D721Med (cell line): ENCODE measurements at places on chromosomes 1 and 21.

GRCh38 chr1:200479816-200480215 is 70.0 kb upstream of the ZNF281 start:
- DNase-seq: no peak

GRCh38 chr1:24162201-24162600 is 19.3 kb upstream of the IL22RA1 start:
- DNase-seq: no peak

DNA sequence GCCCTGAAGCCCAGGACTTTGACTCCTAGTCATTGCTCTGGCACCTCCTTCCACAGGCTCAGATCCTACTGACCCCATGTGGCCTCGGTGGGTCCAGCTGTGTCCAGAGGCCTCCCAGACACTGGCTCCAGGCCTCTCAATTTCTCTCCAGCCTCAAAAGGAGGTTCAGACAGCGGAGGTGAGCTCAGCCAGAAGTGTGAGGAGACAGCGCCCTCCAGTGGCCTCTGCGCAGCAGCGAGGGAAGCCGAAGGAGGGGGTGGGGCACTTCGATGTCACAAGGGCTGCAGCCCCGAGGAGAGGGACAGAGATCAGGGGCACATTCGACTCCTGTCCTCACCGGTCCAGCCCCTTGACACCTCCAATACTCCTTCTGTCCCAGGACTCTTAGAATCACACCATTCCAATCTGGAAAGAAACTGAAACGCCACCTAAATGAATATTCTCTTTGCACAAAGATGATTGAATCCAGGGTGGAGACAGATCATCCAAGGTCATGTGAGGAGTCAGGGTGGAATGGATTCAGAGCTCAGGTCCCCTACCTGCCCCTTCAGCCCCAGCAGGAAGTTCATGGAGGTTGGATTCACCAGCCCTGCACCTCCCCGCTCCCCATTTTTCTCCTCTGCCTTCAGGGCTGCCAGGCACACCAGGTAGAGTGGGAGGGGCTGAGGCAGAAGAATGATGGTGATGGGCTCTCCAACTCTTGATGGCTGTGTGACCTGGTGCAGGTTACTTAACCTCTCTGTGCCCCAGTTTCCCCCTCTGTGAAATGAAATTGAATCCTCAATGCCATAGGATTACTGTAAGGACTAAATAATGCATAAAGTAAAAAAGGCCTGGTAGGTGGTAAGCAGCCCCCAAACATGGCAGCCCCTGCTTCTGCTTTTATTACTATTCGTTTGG is 34.8 kb upstream of the ZBTB40 start:
- DNase-seq: peak; percentile 73

GRCh38 chr1:162040657-162041056 is 17.0 kb upstream of the OLFML2B start:
- DNase-seq: no peak

DNA sequence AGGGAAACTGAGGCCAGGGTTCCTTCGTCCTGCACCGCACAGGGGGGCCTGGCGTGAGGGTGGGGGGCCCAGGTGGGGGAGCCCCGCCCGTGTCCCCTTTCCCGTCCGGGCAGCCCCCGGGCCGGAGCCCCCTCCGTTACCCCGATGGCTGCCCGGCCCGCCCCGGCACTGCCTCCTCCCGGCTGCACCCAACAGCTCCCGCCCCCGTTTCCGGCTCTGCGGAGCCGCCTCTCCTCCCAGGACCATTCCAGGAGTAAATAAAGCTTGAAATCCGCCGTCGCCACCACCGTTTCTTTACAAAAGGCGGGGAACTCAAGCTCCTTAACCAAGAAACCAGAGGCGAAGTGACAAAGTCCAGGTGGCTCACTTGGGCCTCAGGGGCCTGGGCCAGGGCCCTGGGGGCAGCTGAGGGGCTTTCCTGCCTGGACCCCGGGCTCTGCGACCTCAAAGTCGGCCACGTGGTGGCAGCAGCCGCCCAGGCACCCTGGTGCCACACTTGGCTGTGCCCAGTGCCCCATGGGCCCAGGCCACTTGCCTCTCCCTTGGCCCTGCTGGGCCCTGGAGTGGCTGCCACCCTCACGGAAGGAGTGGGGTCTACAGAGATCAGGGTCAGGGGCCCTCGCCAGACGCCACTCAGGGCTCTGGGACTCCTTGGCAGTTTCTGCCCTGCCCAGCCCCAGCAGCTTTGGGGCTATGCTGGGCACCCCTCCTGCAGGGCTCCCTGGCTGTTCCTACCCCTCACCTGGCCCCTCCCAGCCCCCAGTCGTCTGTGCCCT is 514 bp upstream of the FAAP20 start:
- peak; percentile 69 for DNase-seq

- no peak for DNase-seq
These were observed 44.9 kb downstream of the HHAT start for GRCh38 chr1:210373628-210373877.

GRCh38 chr1:145863282-145864018 is 4.6 kb upstream of the PIAS3 start:
- no peak for DNase-seq

DNA sequence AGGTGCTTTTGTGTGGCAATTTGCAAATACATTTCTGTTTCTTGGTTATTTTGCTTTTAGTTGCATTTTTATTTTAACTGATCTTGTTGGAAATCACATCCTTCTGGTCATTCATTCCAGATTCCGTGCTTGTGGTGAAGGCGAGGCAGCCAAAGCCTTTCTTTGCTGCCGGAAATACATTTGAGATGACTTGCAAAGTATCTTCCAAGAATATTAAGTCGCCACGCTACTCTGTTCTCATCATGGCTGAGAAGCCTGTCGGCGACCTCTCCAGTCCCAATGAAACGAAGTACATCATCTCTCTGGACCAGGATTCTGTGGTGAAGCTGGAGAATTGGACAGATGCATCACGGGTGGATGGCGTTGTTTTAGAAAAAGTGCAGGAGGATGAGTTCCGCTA is 34.8 kb upstream of the CD101 start:
- no peak for DNase-seq

DNA sequence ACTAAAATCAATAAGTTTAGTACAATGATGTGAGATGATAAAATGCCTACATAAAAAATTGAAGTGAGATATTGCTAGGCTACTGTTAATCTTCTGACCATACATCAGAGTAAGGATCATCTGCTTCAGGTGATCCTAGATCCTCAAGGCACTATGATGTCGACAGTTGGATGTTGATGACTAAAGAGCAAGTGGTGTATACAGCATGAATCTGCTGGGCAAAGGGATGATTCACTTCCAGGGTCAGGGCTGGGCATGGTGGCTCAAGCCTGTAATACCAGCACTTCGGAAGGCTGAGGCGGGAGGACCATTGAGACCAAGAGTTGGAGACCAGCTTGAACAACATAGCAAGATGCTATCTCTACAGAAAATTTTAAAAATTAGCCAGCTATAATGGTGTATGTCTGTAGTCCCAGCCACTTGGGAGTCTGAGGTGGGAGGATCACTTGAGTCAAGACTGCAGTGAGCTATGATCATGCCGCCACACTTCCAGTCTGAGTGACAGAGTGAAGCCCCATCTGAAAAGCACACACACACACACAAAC is 24.6 kb downstream of the NUF2 start:
- no peak for DNase-seq

- peak; percentile 81 for DNase-seq
These were observed at the start of gene VAV3 for GRCh38 chr1:107965110-107965991. Gene VAV3 (minus strand): TSS chr1:107965180. CDS start chr1:107964869, 311 bp downstream.

- no peak for DNase-seq
These were observed 166.7 kb downstream of the ADGRL4 start for GRCh38 chr1:78839704-78840277.

DNA sequence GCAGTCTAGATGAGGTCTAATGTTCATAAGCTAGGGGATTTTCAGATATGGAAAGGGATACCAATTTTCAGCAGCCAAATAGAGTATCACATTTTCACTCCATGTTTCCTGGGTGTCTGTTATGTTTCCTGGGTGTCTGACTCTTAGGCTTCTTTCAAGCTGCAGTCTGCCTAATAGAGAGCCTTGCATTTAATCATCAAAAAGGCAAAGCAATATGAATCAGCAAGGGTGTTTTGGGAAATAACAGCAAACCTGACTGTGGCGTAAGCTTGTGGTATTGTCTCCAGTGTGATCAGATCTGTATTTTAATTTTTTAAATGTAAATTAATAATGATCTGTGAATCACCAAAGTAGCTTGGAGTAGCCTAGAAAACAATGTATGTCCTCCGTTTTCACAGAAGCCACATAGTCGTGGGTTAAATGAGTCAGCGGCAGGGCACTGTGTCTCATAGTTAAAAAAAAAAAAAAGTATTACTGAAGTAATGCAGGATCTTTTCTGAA is 10.4 kb downstream of the LGALS8 start:
- DNase-seq: no peak

- DNase-seq: no peak
These were observed 21.4 kb downstream of the RUNX3 start for GRCh38 chr1:24908591-24909259.

DNA sequence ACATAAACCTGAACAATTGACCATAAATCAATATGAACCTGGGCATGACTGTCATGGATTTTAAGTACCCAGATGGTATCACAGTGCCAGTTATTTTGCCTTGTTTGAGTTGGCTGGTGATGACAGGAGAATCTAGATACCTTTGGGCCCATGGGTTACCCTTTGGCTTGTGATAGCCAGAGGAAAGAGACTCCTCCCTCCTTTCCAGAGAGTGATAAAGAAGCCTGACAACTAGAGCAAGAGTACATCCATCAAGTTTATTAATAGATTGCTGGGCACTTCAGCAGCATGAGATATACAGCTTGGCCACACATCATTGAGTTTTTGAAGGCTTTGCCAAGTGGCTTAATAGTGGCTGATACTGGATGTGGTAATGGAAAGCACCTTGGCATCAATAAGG is 6.6 kb upstream of the FMO3 start:
- no peak for DNase-seq

- DNase-seq: no peak
These were observed 111.0 kb downstream of the KCNJ6 start for GRCh38 chr21:37805266-37805665.

- no peak for DNase-seq
These were observed 2.6 kb downstream of the PADI2 start for GRCh38 chr1:17116643-17117042.

DNA sequence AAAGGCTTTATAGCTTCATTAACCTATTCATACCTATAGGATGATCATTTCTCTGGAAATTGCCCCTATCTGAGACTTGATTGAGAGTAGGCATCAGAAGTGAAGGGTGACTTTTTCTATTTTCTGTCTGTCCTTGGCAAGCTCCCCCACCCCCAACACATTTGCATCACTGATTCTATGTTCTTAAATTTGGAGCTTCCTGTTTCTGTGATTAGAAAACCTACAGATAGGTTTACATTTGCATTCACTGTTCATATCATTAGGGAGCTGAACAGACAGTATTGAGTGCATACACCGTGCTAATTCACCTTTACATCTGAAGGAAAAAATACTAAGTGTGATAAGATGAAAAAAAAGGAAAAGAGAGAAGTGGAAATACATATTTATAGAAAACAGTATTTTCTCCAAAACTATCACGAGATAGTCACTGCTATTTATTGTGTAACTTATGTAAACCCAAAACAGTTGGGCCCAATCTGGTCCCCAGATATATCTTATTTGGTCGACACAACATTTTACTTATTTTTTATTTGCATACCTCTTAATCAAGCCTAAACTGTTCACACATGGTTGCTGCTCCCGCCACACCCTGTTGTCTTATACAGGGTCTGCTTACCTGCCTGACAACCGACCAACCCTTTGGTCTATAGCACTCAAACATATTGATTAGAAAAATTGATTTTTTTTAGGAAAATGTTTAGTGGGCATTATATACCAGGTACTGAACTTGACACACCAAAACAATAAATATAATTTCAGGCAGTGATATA is 218.8 kb downstream of the NTNG1 start:
- no peak for DNase-seq

- no peak for DNase-seq
These were observed 69.5 kb downstream of the DNM3 start for GRCh38 chr1:171910786-171911185.

DNA sequence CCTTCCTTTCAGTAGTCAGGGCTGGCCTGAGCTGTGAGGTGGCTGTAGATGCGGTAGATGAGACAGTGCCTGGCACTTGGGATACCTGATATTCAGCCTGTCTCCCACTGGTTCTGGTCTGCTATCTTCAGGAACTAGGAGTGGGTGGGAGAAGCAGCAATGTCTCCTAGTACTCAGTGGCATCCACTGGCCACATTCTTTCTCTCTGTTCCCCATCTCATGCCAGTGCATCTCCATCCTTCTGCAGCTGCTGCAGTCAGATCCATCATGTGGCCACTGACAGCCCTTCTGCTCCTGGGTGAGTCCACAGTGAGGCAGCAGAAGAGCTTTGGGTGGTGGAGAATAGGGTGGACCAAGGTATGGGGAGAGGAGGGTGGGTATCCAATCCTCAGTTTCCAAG is 1.1 kb downstream of the FCRLB start:
- DNase-seq: no peak

DNA sequence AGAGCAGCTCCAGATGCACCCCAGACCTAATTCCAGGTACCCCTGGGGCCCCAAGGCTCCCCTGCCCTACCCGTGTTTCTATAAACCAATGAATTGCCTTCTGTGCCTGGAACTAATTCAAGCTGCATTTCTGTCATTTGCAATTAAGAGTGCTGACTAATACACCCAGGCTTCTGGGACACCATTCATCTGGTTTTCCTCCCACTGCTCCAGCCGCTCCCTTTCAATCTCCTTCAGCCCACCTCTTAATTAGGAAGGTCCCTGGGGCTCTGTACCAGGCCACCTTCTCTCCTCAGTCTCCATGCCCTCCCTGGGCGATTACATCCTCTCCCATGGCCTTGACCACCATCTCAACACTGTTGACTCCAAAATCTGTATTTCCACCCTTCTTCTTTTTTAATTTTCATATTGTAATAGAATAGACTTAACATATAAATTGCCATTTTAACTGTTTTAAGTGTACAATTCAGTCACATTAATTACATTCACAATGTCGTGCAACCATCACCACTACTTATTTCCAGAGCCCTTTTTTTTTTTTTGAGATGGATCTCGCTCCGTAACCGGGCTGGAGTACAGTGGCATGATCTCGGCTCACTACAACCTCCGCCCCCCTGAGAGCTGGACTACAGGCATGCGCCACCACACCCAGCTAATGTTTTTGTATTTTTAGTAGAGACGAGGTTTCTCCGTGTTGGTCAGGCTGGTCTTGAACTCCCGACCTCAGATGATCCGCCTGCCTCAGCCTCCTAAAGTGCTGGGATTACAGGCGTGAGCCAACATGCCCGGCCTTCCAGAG is 9.2 kb upstream of the GJB3 start:
- no peak for DNase-seq
